ENCODE measurements at places on chromosomes 2 and 18.

DNA sequence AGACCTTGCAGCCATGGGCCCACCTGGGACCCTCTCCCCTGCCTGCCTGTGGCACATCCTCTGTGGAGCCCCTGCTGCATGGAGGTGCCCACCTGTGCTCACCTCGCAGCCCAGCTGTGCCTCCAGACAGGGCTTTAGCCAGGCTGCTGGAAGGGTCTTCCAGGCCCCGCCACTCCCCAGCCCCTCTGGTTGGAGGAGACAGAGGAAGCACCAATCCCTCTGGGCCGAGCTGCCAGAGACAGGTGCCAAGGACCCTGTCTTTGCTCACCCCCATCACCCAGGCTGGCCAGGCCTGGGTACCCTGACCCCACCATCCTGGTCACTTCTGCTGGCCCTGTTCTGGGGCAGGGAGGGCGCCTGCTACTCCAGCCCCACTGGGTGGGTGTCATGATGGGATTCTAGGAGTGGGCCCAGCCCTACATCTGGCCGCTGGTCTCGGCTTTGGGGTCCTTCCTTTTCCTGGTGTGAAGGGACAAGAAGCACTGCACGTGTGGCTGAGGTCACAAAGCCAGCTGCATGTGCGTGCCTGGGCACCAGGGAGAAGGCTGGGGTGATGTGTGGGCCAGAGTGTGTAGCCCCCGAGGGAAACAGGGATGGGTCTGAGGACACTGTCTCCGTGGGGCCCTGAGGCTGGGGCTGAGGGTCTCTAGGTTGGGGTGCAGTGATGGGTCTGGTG is 9.3 kb upstream of the NEU4 start:
- no peak for ATAC-seq

DNA sequence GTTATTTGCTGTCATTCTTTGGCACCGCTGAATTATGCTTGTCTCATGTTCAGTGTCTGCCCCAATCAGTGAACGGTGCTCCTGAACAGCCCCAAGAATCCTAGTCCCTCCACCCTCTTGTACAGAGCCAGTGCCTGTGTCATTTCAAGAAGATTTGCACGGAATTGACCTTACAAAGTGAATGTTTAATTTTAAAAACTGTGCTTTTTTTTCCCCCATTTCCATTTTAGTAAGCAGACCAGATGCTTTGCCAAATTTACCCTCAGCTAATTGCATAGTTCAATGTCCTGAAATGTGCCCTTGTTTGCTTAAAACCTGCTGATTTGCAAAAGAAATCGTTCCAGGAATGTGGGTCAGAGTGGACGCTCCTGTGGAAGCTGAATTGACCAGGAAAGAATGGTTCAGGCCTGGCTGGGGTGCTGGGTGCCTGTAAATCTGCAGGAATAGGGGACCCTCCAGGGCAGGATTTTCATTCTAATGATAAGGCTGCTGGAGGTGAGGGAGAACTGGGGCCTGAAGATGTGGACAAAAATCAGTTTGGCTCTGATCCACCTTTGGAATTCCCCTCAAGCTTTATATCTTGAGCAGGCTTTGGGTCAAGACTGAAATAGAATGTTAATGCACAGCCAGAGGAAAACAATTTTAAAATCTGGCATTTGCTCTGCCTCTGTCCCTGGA is 20.1 kb downstream of the TMEM17 start:
- ATAC-seq, result no peak

DNA sequence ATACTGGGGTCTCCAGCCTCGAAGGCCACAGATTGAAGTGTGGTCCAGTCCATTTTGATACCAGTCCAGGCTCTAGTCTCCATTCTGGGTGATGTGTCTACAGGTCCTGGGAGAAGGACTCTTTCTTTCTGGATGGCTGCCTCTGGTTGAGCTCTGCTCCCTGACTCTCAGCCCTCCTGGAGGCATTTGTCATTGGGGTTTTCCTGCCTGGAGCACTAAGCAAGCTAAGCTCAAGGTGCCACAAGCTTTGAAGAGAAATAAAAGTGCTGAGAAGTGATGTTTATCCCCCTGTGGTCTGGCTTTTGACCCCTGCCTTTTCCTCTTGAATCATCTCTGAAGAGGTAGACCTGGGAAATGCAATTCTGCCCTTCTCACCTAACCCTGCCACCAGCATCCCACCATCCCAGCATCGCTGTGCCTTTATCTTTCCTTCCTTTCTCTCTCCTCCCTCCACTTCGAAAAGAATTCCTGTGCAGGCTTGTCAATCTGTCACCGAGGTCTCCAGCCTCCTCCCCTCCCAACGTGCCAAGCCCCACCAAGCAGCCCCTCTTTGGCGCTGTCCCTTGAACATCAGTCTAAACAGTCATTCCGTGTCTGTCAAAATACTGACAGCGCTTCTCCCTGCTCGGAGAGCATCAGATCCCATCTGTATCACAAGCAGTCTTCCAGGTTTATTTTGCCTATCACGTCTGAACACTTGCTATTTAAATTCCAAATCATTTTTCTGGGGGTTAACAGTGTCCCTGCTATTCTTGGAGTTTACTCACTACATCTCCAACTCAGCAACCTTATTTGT is 334.6 kb upstream of the SLC14A2 start:
- no peak for ATAC-seq

- no peak for ATAC-seq
These were observed 55.0 kb upstream of the SPRED2 start for GRCh38 chr2:65487404-65487803.

DNA sequence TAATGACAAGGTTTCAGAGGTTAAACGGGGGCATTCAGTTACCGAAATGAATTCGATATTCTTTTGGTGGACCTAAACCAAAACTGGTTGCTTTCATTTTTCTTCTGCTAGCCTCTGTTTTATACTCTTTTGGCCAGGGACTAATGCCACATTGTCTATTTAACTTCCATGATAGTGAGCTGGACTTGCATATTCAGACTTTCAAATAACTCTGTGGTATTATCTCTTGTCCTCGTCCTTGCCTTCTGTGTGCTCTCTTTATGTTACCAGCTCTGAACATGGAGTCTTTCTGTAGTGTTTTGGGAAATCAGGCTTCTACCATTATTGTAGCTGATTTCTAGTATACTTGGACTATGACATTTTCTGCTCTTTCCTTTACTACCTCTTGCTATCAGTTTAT is 75.1 kb downstream of the CCDC102B start:
- ATAC-seq, result no peak

DNA sequence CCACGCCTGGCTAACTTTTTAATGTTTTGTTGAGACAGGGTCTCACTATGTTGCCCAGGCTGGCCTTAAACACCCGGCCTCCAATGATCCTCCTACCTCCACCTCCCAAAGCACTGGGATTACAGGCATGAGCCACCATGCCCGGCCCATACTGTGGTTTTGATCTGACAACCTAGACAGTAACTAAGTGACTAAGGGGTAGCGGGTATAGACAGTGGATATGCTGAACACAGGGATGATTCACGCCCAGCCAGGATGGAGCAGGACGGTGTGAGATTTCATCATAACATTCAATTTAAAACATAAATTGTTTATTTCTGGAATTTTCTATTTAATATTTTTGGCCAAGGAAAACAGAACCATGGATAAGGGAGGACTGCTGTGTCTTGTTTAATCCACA is 36.0 kb upstream of the YPEL5 start:
- no peak for ATAC-seq

GRCh38 chr2:115480741-115481140 is 1038.3 kb downstream of the DPP10 start:
- no peak for ATAC-seq

- ATAC-seq, result no peak
These were observed 293.4 kb downstream of the CELF4 start for GRCh38 chr18:37272226-37272625.

DNA sequence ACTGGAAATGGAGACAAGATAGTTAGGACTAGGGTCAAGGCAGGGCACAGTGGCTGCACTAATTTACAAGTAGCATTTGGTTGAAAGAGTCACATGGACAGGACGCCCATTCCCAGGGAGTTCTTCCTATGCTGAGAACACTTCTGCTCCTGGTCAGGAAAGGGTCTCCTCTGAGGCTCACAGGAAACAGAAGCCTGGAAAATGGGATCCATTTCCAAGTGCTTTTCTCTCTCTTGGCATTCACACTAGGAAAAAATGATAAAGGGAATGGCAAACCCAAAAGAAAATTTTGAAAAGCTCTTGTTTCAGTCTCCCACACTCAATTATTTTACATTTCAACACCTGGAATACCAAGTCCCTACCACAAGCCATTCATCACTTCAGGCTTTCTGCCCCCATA is 88.7 kb downstream of the COBLL1 start:
- ATAC-seq, result no peak

- ATAC-seq, result no peak
These were observed 153.0 kb upstream of the SALL3 start for GRCh38 chr18:78826631-78827030.

- no peak for ATAC-seq
These were observed 20.8 kb upstream of the TMEM17 start for GRCh38 chr2:62526531-62527381.

- no peak for ATAC-seq
These were observed 2.4 kb upstream of the CELF4 start for GRCh38 chr18:37567994-37568359.

DNA sequence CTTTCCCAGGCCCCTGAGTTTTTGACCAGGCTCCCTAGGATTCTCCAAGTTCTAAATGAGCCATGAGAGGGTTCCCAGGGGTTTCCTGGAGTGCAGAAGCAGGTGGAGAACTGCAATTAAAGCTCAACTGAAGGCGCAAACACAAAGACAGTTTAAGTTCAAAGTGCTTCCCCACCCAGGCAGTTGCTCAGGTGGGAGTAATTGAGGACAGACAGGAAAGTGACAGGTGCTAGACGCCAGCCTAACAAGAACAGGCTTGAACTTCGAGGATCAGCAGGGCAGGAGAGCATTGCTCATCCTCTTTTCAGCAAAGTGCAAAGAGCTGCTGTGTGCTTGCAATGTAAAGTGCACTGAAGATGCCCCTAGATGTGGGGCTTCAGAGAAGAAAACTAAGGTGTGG is 77.2 kb upstream of the ST8SIA3 start:
- no peak for ATAC-seq

GRCh38 chr2:69046221-69046662 is 33.3 kb downstream of the ANTXR1 start:
- no peak for ATAC-seq

DNA sequence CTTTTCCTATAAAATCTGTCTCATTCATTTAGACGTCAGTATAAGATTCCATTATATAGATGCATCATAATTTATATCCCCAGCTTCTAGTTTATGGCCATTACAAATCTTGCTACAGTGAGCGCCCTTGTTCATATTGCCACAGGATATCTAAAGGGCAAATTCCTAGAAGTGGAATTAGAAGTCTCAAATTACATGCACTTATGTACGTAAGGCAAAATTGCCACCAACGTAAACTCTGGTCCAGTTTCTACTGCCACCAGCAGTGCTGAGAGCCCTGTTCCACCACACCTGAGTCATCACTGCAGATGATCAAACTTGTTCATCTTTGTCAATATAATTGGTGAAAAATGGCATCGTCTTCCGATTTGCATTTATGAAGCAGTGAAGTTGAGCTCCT is 90.9 kb upstream of the ID2 start:
- ATAC-seq, result no peak
